ENCODE measurements at places on chromosomes 12 and 14. TPM values are rescaled to one million over a fixed set of nuclear protein-coding genes. Genes with fewer than 3 reads are reported as not detected.

- no peak for DNase-seq
Observed at GRCh38 chr12:15428632-15429031, 106.3 kb downstream of the PTPRO start.

DNA sequence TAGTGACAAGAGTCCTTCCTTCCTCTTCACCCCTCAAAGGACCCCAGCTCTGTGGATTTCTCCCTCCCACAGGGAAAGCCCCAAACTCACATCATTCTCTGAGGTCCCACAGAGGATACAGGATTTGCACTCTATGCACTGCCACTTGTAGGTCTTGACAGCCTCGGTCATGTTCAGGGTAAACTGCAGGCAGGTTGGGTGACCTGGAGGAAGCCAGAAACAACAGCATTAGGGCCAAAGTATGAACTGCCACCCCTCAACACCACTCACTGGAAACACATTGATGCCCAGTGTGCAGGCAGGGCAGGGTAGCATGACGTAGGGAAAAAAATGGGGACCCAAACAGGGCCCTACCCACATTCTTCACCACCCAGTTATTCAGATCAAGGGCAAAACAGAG is 264.4 kb downstream of the DPF3 start:
- DNase-seq: no peak

The TMEM121 gene
- 0.85 TPM for total RNA-seq

- DNase-seq: no peak
Observed at GRCh38 chr14:54555651-54556050, 11.3 kb upstream of the SAMD4A start.

DNA sequence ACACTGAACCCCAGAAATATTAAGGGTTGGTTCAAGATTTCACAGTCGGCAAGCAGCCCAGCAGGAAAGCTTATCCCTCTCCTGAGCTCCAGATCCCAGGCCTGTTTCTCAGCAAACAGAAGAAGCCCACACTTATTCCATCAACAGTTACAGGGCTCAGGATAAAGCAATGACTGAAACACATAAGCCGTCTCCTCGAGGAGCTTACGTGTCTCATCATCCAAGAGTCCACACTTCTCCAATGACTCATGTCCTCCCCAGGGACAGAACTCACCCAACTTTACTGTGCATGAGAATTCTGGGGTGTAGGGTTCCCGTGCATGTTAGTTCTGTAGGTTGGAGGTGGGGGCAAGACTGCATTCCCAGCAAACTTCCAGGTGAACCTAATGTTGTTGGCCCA is 31.2 kb downstream of the GSC start:
- DNase-seq: no peak

All from T-helper 17 cell (primary cell).